ENCODE measurements at places on chromosomes 3 and 15.

DNA sequence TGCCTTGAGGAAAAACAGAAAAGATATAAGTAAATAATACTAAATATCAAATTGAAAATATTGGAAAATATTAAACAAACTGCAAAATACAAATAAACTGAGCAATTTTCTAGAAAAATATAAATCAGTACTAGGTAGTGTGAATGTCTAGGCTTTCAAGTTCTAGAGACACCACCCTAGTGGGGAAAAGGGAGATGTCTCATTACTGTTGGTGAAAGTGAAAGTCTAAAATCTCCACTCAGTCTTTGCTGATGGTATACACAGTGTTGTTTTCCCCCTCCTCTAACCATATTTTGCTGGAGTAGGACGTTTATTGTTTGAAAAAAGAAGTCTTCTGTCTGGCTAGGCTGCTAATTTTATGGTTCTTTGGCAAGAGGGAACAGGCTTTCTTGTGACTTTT lies 1368.9 kb downstream of the OTOL1 start:
- DNase-seq, result no peak

GRCh38 chr3:38469852-38470251 lies 16.2 kb downstream of the ACVR2B start:
- DNase-seq, result no peak

DNA sequence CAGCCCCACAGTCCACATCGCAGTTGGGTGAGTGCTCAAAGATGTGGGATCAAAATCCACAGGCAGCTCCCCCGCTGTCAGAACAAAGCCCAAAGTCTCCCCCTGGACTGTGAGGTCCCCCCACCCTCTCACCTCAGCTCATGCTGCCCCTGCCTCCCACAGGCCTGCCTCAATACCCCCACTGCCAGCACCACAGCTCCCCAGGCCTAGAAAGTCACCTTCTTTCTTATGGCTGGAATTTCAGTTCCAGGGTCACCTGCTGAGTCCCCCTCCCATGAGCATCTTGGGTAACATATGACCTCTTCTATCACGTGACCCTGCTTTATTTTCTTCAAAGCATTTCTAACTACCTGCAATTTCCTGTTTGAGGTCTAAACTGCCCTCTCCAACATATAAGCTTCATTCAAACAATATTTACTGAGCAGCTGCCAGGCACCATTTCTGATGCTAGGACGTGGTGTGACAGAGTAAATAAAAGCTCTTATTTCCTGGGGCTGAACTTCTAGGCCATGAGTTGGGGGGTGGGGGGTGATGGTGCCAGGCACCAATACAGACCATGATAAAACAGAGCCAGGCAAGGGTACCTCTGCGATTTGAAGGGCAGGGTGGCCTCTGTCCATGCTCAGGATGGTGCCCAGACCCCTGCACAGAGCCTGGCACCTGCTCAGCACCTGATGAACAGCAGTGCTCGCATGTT lies 2.4 kb upstream of the TMEM89 start:
- DNase-seq, result peak; percentile 81

GRCh38 chr15:90004671-90005070 lies 3.5 kb downstream of the ZNF710 start:
- DNase-seq, result no peak

DNA sequence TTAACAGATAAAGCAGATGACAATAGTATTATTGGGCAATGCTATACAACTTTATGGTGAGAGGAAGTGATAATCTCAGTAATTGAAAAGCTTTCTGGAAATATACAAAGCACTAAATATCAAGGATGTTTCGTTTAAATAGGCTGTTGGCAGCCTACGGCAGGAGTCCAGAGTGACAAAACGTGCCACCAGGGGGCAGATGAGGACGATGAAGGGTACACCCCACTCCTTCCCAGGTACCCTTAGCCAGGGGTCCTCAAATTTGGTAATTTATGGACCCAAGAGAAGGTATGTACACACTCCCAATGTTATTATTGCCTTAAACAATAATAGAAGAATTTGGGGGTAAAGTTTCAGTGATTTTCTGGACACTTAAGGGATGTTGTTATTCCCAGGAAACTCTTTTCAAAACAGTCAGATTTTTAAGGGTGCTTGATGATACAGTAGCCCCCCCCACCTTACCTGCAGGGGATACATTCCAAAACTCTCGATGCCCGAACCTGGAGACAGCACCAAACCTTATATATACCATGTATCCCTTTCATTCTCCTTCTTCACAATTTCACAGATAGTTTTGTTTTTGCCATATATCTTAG lies 1.4 kb upstream of the MAGEL2 start:
- no peak for DNase-seq

DNA sequence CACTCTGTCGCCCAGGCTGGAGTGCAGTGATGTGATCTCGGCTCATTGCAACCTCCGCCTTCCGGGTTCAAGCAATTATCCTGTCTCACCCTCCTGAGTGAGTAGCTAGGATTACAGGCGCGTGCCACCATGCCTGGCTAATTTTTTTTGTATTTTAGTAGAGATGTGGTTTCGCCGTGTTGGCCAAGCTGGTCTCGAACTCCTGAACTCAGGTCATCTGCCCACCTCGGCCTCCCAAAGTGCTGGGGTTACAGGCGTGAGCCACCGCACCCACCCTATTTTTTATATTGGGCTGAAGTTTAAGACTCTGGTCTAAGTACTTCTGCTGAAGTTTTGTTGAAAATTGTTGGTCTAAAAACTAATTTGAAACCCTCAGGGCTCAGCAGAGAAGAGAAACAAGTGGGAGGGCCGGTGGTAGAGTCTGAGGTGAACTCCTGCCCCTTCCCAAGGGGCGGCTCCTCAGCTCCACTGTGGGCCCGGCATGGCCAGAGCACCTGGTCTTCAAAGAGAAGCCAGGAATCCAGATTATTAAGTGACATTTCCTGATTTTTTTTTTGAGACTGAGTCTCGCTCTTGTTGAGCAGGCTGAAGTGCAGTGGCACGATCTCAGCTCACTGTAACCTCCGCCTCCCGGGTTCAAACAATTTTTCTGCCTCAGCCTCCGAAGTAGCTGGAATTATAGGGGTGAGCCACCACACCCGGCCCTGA lies 4.0 kb downstream of the HDAC11 start:
- no peak for DNase-seq

DNA sequence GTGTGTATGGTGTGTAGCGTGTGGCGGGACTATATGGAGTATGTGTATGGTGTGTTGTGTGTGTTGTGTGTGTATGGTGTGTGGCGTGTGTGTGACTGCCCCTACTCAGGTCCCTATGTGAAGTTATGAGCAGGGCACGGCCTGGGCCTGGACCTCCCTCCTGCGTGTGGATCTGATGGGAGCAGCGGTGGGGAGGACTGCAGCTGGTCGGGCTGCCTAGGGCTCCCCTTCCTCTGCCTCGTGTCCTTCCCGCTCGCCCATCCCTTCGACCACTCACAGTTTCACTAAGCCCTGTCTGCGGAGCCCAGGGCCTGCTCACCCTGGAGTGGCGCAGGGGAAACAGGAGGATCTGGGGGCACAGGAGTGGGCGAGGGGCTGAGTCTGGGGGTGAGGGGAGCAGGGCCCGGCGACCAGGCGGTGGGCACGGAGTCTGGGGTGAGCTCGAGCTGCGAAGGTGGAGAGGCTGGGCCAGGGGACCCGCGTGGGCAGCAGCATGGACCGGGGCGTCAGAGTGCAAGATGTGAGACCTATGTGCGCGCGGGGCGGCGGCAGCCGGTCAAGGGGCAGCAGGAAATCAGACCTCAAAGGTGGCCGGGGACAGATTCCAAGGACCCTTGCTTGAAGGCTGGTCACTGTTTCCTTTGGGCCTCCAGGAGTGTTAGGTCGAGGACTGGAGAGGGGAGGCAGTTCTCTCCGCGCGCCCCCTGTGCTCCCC lies 26.6 kb downstream of the GABRA5 start:
- DNase-seq, result no peak

GRCh38 chr3:66557170-66557569 lies 56.3 kb upstream of the LRIG1 start:
- no peak for DNase-seq

GRCh38 chr15:84983711-84984110 lies 2.1 kb downstream of the PDE8A start:
- DNase-seq, result no peak

- peak; percentile 69 for DNase-seq
Observed at GRCh38 chr3:56923526-56924224, 121.9 kb upstream of the ARHGEF3 start.

GRCh38 chr3:118817748-118818165 lies 216.9 kb downstream of the IGSF11 start:
- peak; percentile 41 for DNase-seq

DNA sequence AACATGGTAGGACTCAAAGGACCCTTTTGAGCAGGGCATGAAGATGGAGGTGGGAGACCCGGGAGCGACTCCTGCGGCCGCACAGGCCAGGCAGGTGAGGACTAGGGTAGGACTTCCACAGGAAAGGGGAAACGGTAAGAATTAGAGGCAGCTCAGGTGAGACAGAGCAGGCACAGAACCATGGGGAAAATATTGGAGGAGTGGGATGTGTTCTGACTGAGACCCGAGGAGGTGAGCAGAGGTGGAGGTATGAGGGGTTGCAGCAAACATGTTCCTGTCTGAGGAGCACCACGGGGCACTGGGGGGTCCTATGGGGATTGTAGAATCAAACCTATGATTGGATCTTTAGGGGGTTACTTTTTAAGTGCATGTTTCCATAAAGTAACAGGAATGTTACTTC lies 1.4 kb upstream of the ISG20 start:
- DNase-seq, result no peak

DNA sequence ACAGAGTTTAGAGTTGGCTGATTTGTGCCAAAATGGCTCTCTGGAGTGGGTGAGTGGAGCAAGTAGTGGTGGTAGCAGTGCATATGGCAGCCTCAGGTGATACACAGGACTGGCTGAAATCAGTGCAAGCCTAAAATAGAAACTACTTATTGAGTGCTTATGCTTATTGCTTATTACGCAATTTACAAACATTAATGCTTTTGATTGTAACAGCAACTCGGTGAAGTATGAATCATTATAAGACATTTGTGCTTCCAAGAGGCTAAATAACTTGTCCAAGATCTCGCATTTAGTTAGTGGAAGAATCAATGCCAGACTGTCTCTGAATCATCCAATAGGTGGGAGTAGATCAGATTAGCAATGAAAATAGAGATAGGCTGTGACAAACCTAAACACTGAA lies 353.8 kb downstream of the NAALADL2 start:
- no peak for DNase-seq

DNA sequence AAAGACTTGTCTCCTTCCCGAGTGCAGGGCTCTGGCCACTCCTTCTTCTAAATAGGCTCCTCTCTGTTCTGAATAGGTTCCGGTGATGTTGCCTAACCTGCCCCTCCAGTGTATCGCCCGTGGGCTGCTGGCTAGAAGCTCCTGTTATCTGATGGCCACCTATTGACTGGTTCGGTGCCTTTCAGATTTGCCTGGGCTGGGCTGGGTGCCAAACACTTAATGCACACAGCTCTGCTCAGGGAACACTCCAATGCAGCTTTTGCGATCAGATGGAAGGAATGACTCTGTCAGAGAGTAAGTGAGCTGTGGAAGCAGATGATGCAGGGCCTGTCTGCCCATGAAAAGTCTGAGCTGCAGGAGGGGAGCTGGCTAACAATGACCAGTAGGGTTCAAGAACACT lies 112.9 kb downstream of the CORO2B start:
- peak; percentile 1 for DNase-seq

- no peak for DNase-seq
Observed at GRCh38 chr15:81126892-81127291, 7.2 kb upstream of the CFAP161 start.

DNA sequence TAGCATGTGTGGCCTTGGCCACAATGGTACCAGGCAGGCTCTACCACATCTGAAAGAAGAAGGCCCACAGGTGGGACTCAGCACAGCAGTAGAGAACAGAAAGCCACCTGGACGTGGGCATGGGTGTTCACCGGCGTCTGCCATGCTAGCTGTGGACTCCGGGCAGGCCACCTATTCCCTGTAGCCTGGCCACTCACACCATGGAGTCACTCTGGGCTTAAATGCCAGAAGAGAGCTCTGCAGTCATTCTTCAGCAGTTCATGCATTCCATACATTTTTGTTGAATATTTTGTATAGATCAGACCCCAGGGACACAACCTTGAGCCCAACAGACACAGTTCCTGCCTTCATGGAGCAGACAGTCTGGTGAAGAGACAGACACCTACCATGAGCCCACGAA lies 138.6 kb downstream of the SRGAP3 start:
- DNase-seq, result no peak

DNA sequence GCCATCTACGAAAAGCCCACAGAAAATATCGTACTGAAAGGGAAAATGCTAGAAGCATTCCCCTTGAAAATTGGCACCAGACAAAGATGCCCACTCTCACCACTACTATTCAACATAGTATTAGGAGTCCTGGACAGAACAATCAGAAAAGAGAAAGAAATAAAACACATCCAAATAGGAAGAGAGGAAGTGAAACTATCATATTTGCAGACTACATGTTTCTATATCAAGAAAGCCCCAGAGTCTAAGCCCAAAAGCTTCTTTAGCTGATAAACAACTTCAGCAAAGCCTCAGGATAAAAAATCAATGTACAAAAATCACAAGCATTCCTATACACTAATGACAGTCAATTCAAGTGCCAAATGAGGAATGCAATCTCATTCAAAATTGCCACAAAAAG lies 15.6 kb downstream of the OR5K3 start:
- no peak for DNase-seq

DNA sequence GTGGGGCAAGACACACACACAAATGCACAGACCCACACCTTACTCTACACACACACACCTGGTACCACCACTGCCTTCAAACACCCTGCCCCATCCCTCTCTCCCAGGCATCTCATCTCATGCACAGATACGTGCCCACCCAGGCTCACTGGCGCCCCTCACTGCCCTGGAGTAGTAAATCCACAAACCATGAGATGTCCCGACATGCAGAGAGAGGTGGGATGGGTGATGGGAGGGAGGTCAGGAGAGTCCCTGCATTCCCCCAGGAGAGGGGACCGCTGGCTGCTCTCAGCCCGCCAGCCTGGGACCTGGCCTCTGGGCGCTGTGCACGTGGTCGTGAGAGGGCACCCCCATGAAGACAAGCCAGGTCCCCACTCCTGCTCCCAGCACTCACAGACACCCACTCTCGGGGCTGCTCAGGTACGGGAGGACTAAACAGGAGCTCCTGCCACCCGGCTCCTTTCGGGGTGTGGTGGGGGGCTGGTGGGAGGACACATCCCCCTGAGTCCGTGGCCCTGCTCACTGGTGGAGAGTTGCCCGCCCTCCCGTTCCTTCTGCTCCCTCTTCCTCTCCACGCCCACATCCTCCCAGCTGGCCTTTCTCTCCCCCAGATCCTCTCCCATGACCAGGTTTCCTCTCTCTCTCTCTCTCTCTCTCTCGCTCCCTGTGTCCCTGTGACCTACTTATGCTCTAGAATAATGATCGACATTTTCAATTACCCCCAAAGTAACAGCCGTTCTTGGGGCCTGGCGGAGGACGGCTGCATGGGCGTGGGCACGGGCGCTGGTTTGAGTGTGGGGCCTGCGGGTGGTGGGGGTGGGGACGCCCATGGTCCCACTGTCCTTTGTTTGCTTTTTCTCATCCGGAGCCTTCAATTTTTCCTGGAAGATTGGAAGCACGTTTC lies 18.9 kb upstream of the CSPG4 start:
- DNase-seq, result no peak

DNA sequence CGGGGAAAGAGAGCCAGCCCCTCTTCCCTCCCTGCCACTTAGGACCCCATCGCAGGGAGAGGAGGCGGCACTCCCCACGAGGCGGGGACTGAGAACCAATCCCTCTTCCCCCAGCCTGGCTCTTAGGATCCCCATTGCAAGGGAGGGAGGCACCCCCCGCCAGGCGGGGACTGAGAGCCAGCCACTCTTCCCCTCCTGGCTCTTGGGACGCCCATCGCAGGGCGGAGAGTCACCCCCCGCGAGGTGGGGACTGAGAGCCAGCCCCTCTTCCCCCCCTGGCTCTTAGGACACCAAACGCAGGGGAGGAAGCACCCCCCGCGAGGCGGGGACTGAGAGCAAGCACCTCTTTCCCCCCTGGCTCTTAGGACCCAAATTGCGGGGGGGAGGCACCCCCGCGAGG lies 34.2 kb upstream of the SSUH2 start:
- DNase-seq, result no peak
